ENCODE measurements at places on chromosomes 1 and 21. TPM values are rescaled to one million over a fixed set of nuclear protein-coding genes. Genes with fewer than 3 reads are reported as not detected.

Gene RGS4
- total RNA-seq: not detected

Gene ESRRG
- not detected for total RNA-seq

Gene TMOD4
- total RNA-seq: 0.30 TPM

Gene KLHDC8A
- 0.58 TPM for total RNA-seq

Gene PGD
- 1,299 TPM for total RNA-seq

Gene TAS1R1
- total RNA-seq: not detected

Gene TNFRSF8
- total RNA-seq: 0.08 TPM

Gene GUCA2B
- not detected for total RNA-seq

Gene ZNF683
- not detected for total RNA-seq

Gene ZBTB7B
- 26.6 TPM for total RNA-seq

Gene LHX4
- 0.52 TPM for total RNA-seq

Gene SYDE2
- 1.0 TPM for total RNA-seq

Gene KIF26B
- total RNA-seq: 0.02 TPM

Gene PTPRC
- total RNA-seq: not detected

Gene NBPF6
- not detected for total RNA-seq

Gene MTHFR
- 5.6 TPM for total RNA-seq

Gene CD160
- not detected for total RNA-seq

Gene CHRM3
- 0.02 TPM for total RNA-seq

Gene OR2T2
- total RNA-seq: not detected

Gene GUCA2A
- total RNA-seq: not detected

Gene MYBPH
- total RNA-seq: not detected

Gene KPRP
- total RNA-seq: not detected

Gene S100A2
- total RNA-seq: 23.4 TPM

Gene ASTN1
- not detected for total RNA-seq

Gene FAM177B
- not detected for total RNA-seq

Gene IFNGR2
- 61.6 TPM for total RNA-seq

Gene UBASH3A
- 0.34 TPM for total RNA-seq

Gene RIIAD1
- total RNA-seq: not detected

Gene TEDDM1
- not detected for total RNA-seq

Gene KCNK2
- total RNA-seq: 0.22 TPM

Gene HHIPL2
- total RNA-seq: 10.4 TPM

Gene UQCRHL
- 6.9 TPM for total RNA-seq

Gene OR10Z1
- not detected for total RNA-seq

Gene HES2
- total RNA-seq: 3.1 TPM

Gene TMEM269
- total RNA-seq: 0.08 TPM

Gene PDZK1IP1
- total RNA-seq: 7.9 TPM

Gene YIPF1
- 13.1 TPM for total RNA-seq

Gene MEGF6
- 10.3 TPM for total RNA-seq

Gene HTR6
- total RNA-seq: 0.17 TPM

Gene CD247
- total RNA-seq: 0.15 TPM

Gene KIAA1614
- total RNA-seq: 0.80 TPM

Gene PLEKHA6
- 23.1 TPM for total RNA-seq

Gene C1orf141
- total RNA-seq: not detected

Gene LEMD1
- not detected for total RNA-seq

Gene MTFR1L
- total RNA-seq: 24.2 TPM

Gene CD84
- not detected for total RNA-seq

Gene S100A9
- total RNA-seq: 0.96 TPM

Gene OR2G6
- total RNA-seq: not detected

Gene KRTAP19-3
- not detected for total RNA-seq

Gene NPHS2
- total RNA-seq: not detected

Gene NKAIN1
- 0.82 TPM for total RNA-seq

Gene MYOG
- not detected for total RNA-seq

Gene OPRD1
- total RNA-seq: 0.06 TPM

Gene EXO1
- 33.7 TPM for total RNA-seq

Measured in A549 treated with DMSO at 1 μM for 4 hours (cell line).